ENCODE measurements at places on chromosomes 1 and 21.

DNA sequence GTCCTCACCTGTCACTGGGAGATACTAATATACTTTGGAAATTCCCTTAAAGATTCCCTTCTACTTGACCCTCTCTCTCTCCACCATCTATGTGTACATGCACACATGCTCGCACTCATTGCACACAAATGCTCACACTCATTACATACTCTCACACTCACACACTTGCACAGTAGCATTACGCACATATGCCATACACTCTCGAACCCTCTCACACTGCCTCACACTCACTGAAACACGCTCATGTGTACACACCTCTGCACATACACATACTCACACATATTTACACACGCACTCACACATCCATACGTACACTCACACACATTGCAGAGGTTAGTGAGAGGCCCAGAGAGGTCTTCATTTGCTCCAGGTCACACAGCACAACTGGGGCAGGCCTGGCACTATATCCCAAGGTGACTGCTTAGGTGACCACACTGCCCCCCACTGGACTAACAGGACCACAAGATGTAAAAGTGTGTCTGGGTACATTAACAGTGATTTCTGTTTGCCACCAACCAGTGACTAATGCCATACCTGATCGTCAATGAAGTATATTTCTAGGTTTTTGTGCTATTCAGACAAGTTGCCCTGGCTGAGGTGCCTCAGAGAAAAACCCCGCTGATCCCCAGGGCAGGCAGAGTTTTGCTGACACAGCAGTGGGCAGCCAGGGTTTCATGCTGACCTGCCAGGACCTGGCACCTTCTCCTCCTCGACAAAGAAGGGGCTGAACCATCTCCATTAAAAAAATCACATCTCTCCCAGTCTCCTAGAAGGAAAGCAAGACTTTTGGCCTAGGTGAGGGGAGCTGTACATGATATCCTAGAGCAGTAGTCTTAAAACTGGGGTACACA is 28.5 kb upstream of the CAMK1G start:
- DNase-seq, result no peak

DNA sequence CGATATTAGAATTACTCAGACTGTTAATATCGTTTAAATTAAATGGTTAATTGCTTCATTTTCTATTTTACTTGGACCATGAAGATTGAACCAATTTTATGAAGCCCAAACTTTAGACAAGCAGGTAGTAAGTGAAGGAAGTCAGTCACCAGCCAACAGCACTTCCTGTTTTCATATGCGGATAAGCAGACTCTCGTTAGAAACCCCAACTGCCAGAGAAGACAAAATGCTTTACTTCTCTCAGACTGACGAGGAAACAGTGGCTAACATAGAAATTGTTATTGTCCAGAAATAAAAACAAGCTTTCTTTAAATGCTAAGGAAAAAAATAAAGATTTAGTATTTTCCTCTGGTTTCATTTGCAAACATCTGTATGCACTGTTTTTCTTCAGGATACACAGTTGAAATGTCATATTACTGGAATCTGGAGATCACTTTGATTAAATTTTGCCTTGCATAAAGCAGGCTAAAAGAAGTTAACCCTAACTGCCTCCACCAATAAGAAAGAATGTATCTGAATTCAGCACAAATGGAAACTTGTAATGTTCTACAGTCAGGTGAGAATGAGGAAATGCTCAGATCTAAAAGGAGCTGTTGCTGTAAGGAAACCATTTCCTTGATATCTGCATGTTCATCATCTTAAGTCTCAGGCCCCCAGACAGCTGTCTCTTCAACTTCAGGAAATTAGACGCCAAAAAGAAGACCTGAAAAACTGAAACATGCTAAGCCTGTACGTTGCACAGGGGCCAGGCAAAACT is 129.8 kb upstream of the SAMSN1 start:
- DNase-seq, result no peak

GRCh38 chr1:207959141-207959825 is 48.4 kb upstream of the CD34 start:
- DNase-seq, result no peak

DNA sequence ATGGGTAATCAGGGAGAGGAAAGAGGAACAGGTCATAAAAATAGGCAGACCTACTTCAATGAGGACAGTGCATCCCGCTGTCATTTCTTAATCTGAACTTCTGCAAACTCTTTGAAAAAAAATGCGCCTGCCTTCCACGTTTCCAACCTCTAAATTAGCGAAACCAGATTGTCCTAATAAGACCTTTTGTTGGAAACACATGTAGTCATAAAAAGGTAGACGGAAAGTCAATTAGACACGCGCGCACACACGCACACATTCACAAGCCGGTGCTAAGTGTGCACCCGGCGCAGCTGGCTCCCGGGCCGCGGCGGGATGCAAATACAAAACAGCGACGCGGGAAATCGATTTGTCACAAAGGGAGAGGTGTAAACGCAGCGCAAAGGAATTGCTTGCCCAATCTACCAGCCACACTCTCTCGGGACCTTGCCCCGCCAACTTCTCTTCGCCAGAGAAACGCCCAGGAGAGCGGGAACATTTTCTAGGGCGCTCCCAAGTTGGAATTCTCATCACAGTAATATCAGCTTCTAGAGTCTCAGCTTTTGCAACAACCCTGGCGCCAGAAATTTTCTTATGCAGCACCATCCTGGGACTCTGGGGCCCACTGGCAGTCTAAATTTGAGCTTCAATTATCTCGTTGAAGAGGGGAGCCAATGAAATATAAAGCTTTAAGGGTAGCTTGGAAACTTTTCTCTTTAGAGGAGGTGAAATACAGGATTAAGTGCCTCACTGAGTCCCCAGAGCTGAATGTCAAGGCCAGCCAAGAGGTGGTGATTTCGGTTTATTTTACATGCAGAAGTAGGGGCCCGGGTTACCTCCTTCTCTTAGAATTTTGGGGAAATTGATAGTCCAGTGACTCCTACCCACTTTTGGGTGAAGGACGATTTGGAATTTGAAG is 4.5 kb downstream of the PRRX1 start:
- DNase-seq, result no peak

- no peak for DNase-seq
Observed at GRCh38 chr1:39680751-39681150, 8.8 kb upstream of the NT5C1A start.

DNA sequence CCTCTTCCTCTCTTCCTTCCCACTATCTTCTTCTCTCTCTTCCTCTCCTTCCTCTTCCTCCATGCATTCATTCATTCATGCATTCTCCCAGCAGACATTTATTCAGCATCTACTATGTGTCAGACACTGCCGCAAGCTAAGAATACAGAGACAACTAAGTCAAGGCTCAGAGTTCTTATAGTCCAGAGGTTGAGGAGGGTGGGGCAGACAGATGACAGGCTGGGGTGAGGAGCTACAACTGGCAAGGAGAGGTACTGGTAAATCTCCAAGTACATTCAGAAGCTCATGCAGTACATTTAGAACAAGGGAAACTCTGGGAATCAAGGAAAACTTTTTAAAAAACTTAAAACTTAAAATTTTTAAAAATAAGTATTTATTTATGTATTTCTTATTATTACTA is 56.4 kb upstream of the FMOD start:
- no peak for DNase-seq

DNA sequence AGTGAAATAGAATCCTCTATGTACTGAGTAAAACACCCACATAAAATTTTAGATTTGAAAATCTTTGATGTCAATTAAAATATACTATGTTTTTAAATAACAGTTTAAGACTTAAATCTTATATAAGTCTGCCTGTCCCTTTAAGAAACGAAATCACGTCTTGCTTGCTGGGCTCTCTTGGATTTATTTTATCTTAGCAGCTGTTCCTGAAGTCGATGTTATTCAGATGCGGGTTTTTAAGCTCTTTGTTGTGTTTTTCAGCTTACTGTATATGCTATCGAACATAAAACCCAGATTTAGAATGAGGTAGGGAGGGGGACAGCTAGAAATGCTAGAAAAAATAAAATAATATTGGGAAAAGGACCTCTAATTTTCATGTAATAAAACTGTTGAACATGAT is 11.1 kb upstream of the SSX2IP start:
- no peak for DNase-seq

- no peak for DNase-seq
Observed at GRCh38 chr1:157154940-157155514, 16.8 kb upstream of the ETV3 start.

GRCh38 chr1:82086739-82087138 is 286.0 kb downstream of the ADGRL2 start:
- no peak for DNase-seq

DNA sequence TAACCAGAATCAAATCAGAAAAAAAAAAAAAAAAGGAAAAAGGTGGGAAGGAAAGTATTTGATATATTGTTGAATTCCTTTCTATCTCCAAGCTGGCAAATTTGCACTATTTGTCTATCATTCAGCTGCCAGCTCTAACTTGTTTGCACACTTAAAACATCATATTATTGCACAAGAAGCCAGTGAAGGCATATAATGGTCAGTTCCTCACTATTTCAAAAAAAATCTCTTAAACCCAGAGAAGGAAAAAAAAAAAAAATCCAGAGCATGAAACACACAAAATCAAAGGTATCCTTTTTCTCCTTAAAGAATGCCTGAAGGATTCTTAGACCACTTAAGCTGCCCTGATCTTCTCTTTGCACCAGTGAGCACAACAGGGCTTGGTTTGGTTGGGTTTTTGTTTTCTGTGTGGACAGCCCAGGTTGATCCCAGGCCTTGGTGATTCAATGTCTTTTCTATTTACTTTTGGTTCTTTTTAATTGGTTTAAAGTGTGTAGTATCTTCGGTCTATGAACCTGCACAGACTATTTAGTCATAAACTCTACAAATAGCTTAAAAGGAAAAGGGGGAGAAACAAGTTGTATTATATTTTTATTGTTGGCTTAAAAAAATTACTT is 40.2 kb downstream of the DUSP10 start:
- DNase-seq, result no peak

DNA sequence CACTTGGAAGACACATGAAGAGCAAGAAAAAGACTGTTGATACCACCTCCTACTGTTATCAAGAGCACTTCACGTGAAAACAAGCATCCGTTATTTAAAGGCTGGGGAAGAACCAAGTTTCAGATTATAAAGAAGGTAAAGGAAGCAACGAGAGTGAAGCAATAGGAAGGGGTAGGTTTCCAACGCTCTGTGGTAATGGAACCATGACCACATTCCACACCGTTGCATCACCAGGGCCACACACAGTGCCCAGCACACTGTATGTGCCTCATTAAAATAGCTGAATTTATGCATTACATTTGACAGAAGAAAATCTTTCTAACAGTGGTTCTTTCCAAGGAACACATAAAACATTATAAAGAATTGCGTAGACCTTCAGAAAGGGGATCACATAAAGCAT is 435.8 kb downstream of the MRPL39 start:
- no peak for DNase-seq

DNA sequence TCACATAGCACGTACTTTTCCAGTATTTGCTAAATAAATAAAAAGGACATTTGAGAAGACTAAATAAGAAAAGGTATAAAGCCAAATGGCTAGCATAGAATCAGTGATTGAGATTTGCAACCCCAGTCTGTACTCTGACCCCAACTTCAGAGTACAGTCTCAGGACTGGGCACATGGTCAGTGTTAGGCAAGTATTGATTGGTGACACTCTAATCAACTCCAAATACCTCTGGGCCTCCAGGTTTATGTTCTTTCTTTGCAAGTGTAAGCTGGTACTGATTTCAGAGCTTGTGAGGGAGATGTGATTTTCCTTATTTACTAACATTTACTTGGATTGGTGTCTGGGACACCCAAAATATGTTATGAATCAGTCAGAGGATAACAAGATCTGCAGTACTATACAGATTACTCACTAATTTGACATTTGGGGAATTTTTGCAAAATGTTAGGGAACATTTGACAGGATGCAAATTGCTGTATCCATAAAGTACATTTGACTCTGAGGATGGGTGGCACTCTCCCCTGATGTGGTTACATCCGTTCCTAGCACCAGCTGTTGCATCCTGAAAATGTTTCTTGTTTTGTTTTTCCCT is 34.2 kb downstream of the LMO4 start:
- DNase-seq, result no peak

GRCh38 chr1:15383810-15384209 is 25.9 kb upstream of the EFHD2 start:
- no peak for DNase-seq

DNA sequence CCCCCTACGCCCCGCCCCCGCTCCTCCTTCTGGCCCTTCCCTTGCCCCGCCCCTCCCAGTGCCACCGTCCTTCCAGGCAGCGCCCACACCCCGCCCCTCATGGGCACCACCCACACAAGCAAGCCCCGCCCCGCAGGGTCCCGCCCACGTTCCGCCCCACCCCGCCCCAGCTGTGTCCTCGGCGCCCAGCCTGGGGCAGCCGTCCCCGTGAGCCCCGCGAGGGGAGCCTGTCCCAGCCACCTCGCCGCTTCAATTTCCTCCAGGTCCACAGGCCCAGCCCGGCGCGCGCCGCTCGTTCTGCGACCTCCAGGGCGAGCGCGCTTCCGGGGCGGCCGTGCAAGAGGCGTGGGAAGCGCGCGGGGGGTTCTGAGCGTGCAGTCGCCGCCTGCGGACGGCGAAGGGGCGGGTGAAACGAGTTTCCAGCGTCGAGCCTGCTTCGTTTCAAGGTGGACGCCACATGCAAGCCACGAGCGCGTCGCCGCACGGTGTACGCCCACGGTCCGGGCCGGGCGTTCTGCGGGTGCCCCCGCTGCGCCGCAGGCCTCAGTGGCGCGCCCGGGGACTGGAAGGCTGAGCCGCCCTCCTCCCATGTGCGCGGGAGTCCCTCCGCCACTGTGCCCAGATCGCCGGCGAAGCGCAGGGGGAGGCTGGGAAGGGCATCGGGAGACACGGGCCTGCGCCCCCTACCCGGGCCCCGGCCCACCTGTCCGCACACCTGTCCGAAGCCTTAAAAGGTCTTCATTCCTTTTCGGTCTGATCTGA is 10.8 kb upstream of the FAAP20 start:
- DNase-seq, result no peak

- no peak for DNase-seq
Observed at GRCh38 chr1:223177681-223178080, 34.6 kb upstream of the TLR5 start.

DNA sequence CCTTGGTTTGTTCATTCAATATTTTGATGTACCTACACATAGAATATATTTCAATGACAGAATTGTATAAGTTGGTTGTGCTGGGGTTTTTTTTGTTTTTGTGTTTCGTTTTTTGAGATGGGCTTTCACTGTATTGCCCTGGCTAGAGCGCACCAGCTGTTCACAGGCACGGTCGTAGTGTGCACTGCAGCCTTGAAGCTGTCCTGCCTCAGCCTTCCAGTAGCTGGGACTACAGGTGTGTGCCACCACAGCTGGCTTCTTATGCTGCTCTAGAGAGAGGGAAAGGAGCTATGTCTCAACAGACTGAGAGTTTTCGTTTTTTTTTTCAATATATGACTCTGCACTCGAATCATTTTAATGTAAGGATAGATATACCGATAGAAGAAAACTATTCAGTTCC is 102.6 kb downstream of the NTNG1 start:
- DNase-seq, result no peak
